Activated CD4-positive, alpha-beta memory T cell treated with anti-CD3 and anti-CD28 coated beads for 36 hours (primary cell): ENCODE measurements at places on chromosomes 13 and 19. TPM values are rescaled to one million over a fixed set of nuclear protein-coding genes. Genes with fewer than 3 reads are reported as not detected.

ZNF780B gene
- 11.8 TPM for total RNA-seq

CD37 gene
- 178 TPM for total RNA-seq

SUGP1 gene
- total RNA-seq, result 44.0 TPM

ACP4 gene
- not detected for total RNA-seq

PLVAP gene
- not detected for total RNA-seq

AP3D1 gene
- 84.6 TPM for total RNA-seq

TMEM272 gene
- 0.10 TPM for total RNA-seq

MCEMP1 gene
- total RNA-seq, result not detected

KMT2B gene
- total RNA-seq, result 47.0 TPM

RPL36 gene
- total RNA-seq, result 1,487 TPM

EXOC3L2 gene
- total RNA-seq, result not detected

PPM1N gene
- total RNA-seq, result 3.6 TPM

ZNF540 gene
- 1.1 TPM for total RNA-seq

NLRP9 gene
- total RNA-seq, result not detected

RUBCNL gene
- total RNA-seq, result 0.74 TPM

NAXD gene
- total RNA-seq, result 22.6 TPM

NFIX gene
- total RNA-seq, result 1.6 TPM

PDE4C gene
- not detected for total RNA-seq

ASF1B gene
- 70.8 TPM for total RNA-seq

PALM gene
- total RNA-seq, result not detected

CGB3 gene
- total RNA-seq, result not detected

DYRK1B gene
- total RNA-seq, result 4.8 TPM

KPNA3 gene
- total RNA-seq, result 44.0 TPM

TEX101 gene
- total RNA-seq, result not detected

SYNE4 gene
- total RNA-seq, result 2.9 TPM

LMTK3 gene
- 3.8 TPM for total RNA-seq

SCN1B gene
- total RNA-seq, result 1.1 TPM

RASAL3 gene
- total RNA-seq, result 125 TPM

IGFL1 gene
- not detected for total RNA-seq

DIRAS1 gene
- 0.31 TPM for total RNA-seq

SOX21 gene
- not detected for total RNA-seq

ALOX5AP gene
- total RNA-seq, result 33.8 TPM

ELSPBP1 gene
- not detected for total RNA-seq

PTPRH gene
- total RNA-seq, result not detected

KRTDAP gene
- not detected for total RNA-seq

ZNF763 gene
- total RNA-seq, result 1.6 TPM

MRI1 gene
- 17.7 TPM for total RNA-seq
